Stimulated activated CD4-positive, alpha-beta T cell treated with anti-CD3 and anti-CD28 coated beads, Interleukin-15, amount 100 ng/mL, for 1 hour (primary cell): ENCODE measurements at places on chromosomes 1 and 21.
A peak's percentile ranks its signal among the peaks of the same experiment; 100 is the strongest.

DNA sequence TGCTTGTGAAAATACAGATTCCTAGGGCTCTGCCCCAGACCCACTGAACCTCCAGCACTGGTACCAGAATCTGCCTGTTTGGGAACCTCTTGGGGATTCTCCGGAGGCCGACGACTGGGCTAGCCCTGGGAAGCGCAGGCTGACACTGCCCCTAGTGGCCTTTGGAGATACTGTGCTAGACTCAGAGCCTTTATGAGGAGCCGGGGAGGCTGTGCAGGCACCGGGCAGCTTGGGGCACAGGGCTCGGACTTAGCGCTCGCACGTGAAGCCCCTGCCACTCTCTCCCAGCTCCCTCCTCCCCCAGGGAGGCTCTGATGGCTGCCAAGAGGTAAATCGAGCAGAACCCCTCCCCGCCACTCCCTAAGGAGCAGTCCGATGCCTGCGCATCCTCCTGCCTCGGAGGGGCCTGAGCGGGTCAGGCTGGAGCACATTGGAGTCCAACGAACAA is 144.6 kb upstream of the TNR start:
- DNase-seq: peak; percentile 2

DNA sequence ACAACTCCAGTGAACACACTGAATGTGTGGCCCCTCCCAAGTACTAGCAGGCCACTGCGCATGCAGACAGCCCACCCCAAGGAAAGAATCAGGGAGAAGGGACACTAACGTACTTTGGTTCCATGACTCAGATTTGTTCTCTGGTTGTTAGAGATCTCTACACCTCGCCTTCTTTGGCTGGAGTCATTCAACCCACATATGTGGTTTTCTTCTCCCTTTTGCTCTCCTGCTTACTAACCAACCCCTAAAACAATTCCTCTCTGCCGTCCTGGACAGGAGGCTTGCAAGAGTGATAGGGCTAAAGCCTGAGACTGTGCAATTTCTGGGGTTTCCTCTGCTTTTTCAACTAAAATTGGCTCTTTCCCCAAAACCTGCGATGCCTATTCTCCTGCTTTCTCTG is 5.7 kb upstream of the CD48 start:
- no peak for DNase-seq

- no peak for DNase-seq
Observed at GRCh38 chr1:177800400-177801088, 169.3 kb downstream of the SEC16B start.

- no peak for DNase-seq
Observed at GRCh38 chr1:225697428-225697827, 44.5 kb upstream of the ENAH start.

DNA sequence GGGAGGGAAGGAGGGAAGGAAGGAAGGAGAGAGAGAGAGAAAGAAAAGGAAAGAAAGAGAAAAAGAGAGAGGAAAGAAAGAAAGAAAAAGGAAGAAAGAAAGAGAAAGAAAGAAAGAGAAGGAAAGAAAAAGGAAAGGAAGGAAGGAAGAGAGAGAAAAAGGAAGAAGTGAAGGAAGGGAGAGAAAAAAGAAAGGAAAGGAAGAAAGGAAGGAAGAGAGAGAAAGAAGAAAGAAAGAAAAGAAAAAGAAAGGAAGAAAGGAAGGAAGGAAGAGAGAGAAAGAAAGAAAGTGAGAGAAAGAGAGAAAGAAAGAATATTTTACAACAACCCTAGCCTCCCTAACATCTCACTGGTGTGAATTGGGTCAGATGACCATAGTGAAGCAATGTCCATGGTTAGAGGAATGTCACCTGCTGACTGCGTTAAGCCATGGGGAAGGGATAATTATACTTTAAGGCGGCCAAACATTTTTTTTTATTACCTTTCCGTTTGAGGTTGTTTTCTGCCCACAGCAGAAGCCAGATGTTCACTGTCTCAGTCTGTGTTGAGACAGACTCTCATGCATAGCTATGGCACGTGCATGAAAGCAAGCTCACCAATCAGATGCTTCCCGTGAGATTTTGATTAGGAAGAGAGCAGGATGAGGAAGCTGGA is 76.4 kb downstream of the SNRPE start:
- no peak for DNase-seq

GRCh38 chr1:219405531-219406331 is 207.2 kb downstream of the ZC3H11B start:
- no peak for DNase-seq

- DNase-seq: no peak
Observed at GRCh38 chr1:201331166-201331565, 46.3 kb downstream of the TNNT2 start.

DNA sequence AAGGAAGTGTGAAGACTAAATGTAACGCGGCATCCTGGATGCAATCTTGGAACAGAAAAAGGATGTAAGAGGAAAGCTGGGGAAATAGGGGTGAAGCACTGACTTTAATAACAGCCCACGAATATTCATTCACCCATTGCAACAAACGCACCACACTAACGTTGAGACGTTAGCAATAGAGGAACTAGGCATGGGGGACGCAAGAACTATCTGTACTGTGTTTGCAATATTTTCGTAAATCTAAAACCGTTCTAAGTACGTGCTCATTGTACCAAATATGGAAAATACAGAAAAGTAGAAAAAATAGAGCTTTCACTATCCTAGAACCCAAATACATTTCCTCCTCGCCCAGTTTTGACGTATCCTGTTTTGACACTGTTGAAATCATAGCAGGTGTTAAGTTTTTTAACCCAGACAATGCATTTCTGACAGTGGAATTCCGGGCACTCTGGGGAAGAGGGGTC is 3.9 kb downstream of the LAPTM5 start:
- DNase-seq: no peak

DNA sequence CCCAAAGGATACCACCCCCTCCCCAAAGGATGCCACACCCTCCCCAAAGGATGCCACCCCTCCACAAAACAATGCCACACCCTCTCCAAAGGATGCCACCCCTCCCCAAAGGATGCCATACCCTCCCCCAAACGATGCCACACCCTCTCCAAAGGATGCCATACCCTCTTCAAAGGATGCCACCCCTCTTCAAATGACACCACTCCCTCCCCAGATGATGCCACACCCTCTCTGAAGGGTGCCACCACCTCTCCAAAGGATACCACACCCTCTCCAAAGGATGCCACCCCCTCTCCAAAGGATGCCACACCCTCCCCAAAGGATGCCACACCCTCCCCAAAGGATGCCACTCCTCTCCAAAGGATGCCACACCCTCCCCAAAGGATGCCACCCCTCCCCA is 21.6 kb upstream of the TRIM17 start:
- DNase-seq: no peak

DNA sequence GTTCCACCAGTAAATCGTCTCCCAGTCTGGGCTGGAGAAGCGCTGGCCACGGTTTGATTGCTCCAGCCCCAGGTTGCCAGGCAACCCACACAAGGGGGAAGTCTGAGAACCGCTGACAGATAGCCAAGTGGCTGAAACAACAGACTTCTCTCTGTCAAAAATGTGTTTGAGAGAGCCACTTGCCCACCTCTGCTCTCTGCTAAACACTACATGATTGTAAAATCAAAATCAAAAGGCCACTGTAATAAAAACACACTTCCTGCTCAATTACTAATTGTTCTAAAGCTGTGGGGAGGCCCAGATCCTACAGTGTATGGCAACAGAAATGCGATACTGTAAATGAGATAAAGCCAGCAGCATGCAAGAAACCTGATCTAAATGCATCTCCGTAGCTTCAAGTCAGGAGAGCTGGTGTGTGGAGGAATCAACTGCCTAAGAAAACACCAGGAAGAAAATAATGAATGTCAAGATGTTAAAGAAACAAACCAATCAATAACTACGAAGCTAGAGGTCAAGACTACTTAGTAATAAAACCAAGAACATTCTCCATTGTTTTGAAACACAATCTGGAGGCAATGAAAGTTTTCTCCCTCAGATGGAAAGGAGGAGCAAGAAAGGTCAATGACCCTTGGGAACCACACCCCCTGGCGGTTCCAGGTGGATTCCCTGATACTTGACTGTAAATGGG is 121.2 kb downstream of the SLC45A1 start:
- DNase-seq: no peak

DNA sequence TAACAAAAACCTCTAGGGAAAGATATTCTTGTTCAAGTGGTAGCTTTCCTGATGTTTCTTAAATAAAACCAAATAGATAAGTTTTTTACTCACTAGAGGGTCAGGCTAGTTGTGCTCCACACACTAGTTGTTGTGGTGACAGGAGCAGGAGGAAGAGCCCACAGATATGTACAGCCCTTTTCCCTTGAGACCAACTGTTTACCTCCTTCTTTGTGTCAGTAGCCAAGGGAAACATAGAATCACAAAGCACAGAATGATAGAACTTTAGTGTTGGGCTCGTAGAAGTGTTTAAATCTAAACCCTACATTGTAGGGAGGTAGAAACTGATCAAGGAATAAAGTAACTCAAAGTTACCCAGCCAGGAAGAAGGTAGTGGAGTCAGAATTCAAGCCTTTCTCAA is 309.0 kb downstream of the CTH start:
- no peak for DNase-seq

- DNase-seq: no peak
Observed at GRCh38 chr1:65425697-65426096, 5.2 kb downstream of the LEPR start.

GRCh38 chr1:20344738-20345137 is 54.1 kb downstream of the VWA5B1 start:
- DNase-seq: no peak

- DNase-seq: no peak
Observed at GRCh38 chr1:234942879-234943506, 185.6 kb downstream of the TOMM20 start.

GRCh38 chr1:81071969-81072753 is 728.6 kb upstream of the ADGRL2 start:
- no peak for DNase-seq

- no peak for DNase-seq
Observed at GRCh38 chr1:207088161-207088560, 499 bp upstream of the C4BPB start.

GRCh38 chr1:22892789-22893188 is 79.9 kb downstream of the LACTBL1 start:
- DNase-seq: no peak

- no peak for DNase-seq
Observed at GRCh38 chr1:227774821-227775661, 39.8 kb downstream of the SNAP47 start.

DNA sequence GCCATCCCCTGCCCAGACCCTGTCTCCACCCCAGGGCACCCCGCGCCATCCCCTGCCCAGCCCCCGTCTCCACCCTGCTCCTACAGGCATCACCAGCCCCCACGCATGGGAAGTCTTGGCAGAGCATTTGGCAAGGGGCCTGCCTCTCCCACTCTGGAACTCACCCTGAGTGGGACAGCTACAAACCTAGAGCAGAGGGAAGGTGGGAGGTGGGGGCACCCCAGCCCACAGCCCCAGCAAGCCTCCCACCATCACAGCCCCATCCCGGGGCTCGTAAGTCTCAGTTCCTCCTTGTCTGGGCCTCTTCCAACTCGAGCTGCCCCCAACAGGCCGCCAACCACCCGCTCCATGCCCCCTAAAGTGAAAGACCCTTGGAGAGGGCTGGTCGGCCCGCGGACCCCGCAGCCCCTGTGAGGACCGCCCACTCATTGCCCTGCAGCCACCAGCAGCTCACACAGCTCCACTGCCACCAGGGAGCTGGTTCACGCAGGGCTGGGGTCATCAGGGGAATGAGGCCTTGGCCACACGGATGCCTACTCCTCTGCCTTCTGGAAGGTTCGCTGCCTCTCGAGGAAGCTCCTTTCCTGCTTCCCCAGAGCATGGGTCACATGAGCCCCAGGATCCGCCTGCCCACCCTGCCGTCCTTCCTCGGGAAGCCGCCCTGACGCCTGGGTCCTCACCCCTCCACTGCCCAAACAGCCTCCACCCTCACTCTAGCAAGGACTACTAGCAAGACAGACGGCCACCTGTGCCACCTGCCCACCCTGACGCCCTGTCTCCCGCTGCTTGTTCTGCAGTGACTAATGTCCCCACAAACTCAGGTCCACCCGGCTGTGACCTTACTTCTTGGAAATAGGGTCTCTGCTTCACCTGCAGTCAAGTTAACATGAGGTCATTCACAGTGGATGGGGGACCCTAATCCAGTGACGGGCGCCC is 14.4 kb downstream of the MEGF6 start:
- no peak for DNase-seq

- no peak for DNase-seq
Observed at GRCh38 chr1:246921481-246921880, 10.3 kb downstream of the AHCTF1 start.

DNA sequence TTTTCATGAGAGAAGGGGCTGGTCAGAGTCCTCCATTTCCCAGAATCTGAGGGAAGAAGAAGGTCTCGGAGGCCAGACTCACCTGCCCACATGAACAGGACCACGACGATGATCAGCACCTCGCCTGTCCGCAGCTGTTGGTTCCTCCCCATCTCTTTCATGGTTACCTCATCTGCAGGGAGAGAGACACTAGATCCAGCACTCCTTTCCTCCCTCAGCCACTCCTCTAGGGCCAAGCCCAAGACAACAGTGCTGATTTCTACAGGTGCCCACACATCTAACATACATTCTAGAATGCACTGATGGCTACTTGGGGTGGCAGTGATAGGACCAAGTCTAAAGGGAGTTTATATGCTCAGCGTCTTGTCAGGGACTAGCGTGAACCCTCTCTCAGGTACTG is 3.0 kb downstream of the FNDC5 start:
- no peak for DNase-seq

- DNase-seq: no peak
Observed at GRCh38 chr1:121558514-121558913, 373.7 kb downstream of the SRGAP2C start.

DNA sequence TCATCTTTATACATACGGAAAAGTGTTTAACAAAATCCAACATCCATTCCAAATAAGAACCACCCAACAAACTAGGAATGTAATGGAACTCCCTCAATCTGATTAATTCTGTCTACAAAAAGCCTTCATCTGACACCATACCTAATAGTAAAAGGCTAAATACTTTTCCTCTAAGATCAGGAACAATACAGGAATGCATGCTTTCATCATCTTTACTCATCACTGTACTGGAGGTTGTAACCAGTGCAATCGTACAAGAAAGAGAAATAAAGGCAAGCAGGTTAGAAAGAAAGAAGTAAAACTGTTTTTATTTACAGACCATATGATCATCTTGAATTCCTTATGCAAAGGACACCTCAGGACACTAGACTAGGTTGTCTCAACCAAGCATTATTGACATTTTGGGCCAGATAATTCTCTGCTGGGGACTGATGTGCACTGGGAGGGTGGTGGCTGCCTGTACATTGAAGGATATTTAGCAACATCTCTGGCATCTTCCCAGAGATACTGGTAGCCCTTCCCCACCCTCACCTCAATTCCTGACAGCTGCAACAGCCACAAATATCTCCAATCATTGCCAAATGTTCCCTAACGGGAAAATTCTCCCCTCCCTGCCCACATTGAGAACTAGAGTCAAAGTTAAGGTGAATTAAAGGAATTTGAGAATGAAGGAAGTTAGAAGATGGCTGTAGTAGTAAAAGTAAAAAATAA is 30.6 kb upstream of the INSL5 start:
- DNase-seq: no peak

GRCh38 chr1:8232036-8232757 is 85.7 kb upstream of the SLC45A1 start:
- DNase-seq: no peak

DNA sequence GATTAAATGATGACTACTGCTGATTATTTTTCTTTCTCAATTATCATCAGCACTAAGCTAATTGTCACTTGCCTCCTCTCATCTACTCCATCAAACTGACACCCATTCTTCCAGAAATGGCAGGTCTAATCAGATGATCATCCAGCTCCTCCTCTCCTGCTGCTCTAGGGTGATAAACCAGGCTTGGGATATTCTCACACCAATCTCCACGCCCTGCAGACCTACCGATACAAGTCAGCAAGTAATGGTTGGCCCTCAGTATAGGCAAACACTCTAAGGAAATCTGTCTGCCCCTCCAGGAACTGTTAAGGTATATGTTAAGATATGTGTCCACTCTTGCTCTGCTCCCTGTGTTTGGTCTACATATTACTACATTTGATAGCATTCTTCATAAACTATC is 36.3 kb upstream of the C1orf21 start:
- no peak for DNase-seq
